ENCODE measurements at places on chromosomes 7 and 10. TPM values are rescaled to one million over a fixed set of nuclear protein-coding genes. Genes with fewer than 3 reads are reported as not detected.

Gene PTPRN2
- 0.35 TPM for total RNA-seq

Gene HOXA10
- not detected for total RNA-seq

DNA sequence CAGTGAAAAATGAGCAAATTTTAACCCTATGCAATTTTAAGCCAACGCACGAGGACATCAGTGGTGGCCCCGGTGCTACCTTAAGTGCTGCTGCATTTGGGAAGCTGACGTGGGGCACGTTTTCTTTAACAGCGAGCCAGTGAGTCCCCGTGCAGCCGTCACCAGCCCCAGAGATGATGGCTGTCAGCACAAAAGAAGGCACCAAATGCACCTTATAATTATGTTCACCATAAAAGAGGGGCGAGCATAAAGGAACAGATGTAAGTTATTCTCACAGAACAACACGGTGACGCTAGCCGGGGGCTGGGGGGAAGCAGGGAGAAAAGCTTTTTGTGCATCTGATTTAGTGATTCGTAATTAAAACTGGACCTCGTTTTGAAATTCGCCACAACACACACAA lies 260.1 kb downstream of the DNAJB6 start:
- no peak for DNase-seq

Gene PON3
- total RNA-seq, result not detected

DNA sequence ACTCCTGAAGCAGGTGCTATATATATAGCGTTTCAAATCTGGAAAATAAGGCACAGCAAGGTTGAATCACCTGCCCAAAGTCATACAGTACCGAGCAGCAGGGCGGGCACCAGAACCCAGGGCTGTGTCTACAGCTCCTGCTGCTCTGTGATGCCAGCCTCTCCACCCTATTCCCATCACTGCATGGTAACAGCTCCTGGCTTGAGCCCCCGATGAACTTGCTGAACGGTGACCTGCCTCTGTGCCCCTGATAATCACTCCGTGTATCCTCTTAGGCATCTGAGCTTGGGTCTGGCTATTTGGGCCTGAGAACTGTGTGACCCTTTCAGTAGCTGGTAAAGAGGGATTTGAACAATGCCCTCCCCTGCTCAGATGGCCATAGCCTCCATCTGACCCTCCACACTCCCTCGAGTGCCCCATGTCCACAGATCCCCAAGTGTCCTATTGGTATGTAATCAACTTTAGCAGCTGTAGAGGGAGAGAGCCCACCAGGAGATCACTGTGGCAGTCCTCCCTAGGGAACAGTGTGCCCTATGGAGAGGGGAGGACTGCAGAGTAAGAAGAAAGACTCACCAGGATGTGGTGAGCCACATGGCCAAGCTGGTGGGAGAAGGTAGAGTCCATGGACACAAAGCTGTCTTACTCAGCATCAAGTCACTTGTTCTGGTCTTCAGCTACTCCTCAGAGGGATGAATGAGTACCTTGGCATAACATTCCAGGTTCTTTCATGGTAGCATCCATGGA lies 1.1 kb upstream of the ARHGAP22 start:
- DNase-seq, result no peak

GRCh38 chr7:25894902-25895791 lies 256.9 kb upstream of the NFE2L3 start:
- DNase-seq, result peak; percentile 70

Gene ZNF789
- total RNA-seq, result 57.4 TPM
